ENCODE measurements at places on chromosomes 5 and 9. TPM values are rescaled to one million over a fixed set of nuclear protein-coding genes. Genes with fewer than 3 reads are reported as not detected.

Gene ASPN
- total RNA-seq: 4.7 TPM

Gene PIGO
- total RNA-seq: 30.5 TPM

Gene SEMA4D
- total RNA-seq: 24.3 TPM

Gene SOWAHA
- total RNA-seq: 110 TPM

Gene SLC25A46
- total RNA-seq: 47.2 TPM

GRCh38 chr9:14692470-14693250, 572 bp downstream of the ZDHHC21 start:
- peaks cover 21% of the 10 kb centered on the region for H3K36me3 ChIP-seq
- no peaks in the 10 kb centered on the region for H3K27me3 ChIP-seq
- H3K4me1 ChIP-seq: no peaks in the 10 kb centered on the region
- DNase-seq: no peak

DNA sequence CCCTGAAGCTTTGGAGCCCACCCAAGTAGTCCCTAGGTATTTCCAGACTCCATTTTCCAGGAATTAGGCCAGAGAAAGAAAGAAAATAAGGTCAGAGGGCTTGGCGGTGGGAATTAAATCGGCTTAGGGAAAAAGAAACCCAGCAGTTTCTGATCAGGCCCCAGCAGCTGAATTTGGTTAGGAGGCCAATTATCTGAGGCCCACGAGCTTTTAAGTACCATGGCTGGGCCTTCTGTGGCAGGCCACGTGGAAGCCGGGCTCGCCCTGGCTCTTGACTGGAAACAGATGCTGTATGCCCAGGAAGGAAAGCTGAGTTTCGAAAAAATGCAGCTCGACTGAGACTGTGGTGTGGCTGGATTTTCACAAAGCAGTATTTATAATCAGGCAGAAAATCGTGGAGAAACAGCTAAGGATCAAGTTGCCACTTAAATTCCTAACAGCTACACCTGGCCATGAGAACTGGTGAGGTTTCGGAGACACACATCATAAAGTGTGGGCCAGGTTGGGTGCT, 75.1 kb upstream of the PANK3 start:
- no peaks in the 10 kb centered on the region for H3K27me3 ChIP-seq
- no peak overlapping the region for H3K4me3 ChIP-seq
- no peaks in the 10 kb centered on the region for H3K4me1 ChIP-seq
- no peak for DNase-seq

GRCh38 chr5:69184621-69185020, 4.8 kb upstream of the CENPH start:
- H3K36me3 ChIP-seq: no peaks in the 10 kb centered on the region
- no peak overlapping the region for H3K4me3 ChIP-seq
- H3K27ac ChIP-seq: no peak overlapping the region
- no peak for DNase-seq
- no peaks in the 10 kb centered on the region for H3K4me1 ChIP-seq

DNA sequence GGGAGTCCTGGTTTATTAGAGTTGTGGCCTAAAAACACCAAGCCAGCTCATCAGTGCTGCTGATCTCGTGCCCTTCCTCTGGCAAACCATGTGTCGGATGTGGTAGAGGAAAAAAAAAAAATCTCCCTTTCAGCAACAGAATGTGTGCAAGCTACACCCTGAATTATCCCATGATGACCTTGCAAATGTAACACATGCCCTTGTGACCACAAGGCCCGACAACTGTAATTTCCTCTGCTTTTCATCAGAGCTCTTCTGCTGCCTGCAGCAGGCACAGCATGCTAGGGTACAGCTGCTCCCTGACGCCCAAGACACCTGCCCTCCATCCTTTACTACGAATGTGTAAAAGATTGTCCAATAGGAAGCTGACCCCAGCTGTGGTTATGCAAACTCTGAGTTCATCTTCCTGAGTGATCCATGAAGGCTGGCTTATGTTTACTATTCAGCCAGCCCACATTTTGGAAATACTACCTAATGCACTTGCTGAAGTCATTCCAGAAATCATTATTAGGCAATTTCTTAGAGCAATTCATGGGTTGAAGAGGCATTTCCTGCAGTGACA, 14.6 kb upstream of the BNC2 start:
- no peaks in the 10 kb centered on the region for H3K27me3 ChIP-seq
- no peak overlapping the region for H3K4me3 ChIP-seq
- H3K4me1 ChIP-seq: no peaks in the 10 kb centered on the region
- no peak for DNase-seq

DNA sequence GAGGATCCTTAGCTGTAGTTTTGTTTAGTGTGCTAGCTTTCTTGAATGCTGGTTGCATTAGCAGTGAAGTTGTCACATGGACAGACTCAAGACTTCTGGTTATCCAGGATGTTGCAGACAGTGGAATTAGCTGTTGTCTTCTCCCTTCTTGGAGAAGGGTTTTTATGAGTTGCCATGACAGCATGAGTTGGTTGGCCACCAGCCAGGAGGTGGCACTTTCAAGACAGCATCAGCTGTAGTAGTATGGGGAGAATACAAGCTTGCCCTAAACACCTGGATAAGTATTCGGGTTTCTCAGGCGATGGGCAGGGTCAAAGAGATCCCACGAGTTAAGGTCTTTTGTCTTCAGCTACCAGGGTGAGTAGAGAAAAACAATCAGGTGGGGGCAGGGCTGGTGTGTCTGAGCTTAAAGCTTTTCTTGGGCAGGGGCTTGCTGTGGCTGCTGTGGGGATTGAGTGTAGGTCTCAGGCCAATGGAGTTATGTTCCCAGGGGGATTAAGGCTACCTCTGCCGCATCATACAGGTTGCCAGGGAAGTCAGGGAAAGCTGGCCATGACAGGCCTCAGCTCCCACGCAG, 7.7 kb upstream of the C5orf47 start:
- no peaks in the 10 kb centered on the region for H3K4me1 ChIP-seq
- H3K4me3 ChIP-seq: no peak overlapping the region
- DNase-seq: no peak
- H3K27ac ChIP-seq: no peak overlapping the region
- H3K36me3 ChIP-seq: no peaks in the 10 kb centered on the region
- H3K27me3 ChIP-seq: no peaks in the 10 kb centered on the region

- no peaks in the 10 kb centered on the region for H3K36me3 ChIP-seq
- no peaks in the 10 kb centered on the region for H3K4me1 ChIP-seq
- DNase-seq: no peak
- no peak overlapping the region for H3K27ac ChIP-seq
Observed at GRCh38 chr5:144598451-144599068, 427.9 kb downstream of the KCTD16 start.
